Activated T-cell treated with anti-CD3 and anti-CD28 coated beads, Interleukin-2, amount 50 U/mL, for 72 hours (primary cell): ENCODE measurements at places on chromosomes 11 and 22.
A peak's percentile ranks its signal among the peaks of the same experiment; 100 is the strongest.

GRCh38 chr11:96037405-96037949 is 113.6 kb upstream of the MTMR2 start:
- no peak for DNase-seq

DNA sequence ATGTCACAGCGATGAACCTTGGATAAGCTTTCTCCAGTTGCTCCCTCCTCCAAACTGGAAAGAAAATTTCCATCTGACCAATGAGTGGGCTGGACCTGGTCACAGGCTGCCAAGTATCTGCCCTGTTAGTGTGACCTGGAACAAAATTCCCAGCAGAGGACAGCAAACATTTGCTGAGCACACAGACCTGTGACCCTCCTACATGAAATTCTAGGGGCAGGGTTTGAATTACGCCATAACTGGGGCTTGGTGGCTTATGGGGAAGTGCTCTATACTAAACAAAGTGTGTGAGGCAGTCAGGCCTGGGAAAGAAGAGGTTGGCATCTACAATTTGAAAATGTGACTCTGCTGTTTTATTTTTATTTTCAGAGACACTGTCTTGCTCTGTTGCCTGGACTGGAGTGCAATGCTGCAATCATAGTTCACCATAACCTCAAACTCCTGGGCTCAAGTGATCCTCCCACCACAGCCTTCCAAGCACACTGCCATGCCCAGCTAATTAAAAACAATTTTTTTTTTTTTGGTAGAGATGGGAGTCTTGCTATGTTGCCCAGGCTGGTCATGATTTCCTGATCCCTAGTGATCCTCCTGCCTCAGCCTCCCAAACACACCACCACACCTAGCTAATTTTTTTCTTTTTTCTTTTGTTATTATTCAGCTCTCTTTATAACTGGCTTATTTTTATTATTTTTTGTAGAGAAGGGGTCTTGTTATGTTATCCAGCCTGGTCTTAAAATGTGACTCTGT is 13.6 kb upstream of the XBP1 start:
- DNase-seq, result no peak

GRCh38 chr22:30169002-30169401 is 77.6 kb downstream of the LIF start:
- DNase-seq, result no peak

GRCh38 chr11:2573240-2574042 is 126.4 kb downstream of the KCNQ1OT1 start:
- DNase-seq, result no peak

DNA sequence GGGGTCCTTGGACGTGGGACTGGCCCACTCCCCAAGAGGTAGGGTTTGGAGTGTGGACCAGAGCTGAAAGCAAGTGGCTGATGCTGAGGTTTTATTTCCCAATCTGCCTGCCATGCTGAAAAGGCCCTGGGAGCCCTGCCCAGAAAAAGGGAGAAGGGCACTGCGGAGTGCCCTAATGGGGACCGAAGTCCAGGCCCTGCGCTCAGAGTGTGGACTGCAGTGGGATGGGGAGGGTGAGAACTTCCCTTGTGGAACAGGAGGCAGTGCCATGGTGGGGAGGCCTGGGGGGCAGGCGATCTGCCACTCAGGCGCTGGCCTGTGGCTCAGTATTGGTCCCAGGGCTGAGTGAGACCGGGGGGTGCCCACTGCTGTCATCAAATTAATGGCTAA is 4.3 kb downstream of the GPR152 start:
- DNase-seq, result no peak

DNA sequence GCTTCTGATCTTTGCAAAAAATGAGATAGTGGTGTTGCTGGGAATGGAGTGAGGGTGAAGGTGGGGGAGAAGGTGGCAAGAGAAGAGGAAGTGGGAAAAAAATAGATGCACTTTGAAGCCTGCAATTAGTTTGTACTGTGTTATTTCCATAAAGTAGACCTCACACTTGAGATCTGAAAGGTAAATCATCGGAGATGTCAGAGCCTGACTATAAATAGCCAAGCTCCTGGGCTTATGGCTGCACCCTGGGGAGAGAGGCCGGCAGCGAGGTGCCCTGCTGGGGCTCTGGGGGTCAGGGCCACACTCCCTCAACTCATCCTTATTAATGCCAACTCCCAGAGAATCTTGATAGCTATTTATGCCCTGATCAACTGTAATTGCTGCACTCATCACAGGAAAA is 134.4 kb downstream of the NXPE2 start:
- DNase-seq, result no peak

GRCh38 chr11:84590106-84590505 is 1037.0 kb downstream of the DLG2 start:
- no peak for DNase-seq

DNA sequence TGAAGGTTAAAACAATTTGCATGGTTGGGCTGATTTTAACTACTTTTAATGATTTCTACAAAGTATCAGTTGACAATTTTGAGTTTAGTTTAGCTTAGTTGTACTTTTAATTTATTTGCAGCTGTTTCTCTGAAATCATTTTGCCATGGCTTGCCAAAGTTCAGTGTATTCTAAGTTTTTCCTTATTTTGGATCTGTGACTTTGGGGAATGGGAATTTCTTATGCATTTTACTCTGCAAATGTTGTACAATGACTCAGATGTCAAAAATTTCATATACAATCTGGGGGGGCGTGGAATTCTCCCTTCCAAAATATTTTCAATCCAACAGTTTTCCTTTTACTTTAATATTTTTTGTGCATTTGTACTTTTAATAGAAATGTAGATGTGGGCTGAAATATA is 8.9 kb upstream of the DCHS1 start:
- DNase-seq, result no peak

DNA sequence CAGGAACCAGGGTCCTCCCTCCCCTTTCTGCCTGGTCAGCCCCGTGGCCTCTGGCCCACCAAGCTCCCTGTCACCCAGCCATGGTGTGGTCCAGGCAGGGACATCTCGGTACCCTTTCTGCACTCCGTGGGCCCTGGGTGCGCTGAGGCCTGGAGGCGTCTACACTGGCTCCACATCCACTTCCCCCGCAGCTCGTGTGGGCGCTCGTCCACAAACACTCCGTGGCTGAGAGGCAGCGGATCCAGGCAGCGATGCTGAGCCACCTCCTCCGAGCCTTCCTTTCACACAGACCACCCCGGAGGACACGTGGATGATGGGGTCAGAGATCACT is 16.1 kb downstream of the RNH1 start:
- no peak for DNase-seq

DNA sequence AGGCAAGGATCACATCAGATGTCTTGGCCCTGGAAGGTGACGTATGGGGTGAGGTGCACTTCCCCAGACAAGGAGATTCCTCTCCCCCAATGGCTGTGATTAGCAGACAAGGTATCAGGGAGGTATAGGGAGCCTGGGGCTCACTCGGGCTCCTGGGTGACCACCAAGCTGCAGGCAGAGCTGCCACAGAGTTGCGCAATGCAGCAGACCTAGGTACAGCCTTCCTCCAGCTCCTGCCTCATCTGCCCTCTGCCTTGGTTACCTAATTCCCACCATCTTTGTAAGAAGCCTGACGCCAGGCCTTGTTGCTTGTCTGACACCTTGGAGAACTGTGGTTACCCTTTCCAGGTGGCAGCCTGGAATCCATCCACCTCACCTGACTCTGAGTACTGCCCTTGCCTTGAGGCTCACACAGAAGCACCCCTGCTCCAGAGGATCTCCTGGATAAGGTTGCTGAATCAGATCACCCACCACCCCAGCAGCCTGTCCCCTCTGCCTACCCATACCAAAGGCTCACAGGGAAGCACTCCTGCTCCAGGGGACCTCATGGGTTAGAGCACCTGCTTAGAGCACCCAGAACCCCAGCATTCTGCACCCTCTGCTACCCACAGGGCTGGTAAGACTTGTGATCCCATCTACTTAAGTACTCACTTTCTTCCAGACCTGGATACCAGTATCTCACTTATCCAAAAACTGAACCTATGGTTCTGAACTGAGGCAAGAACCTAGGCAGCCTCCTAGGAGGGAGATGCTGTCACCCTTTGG is 40.4 kb downstream of the GAB4 start:
- no peak for DNase-seq

DNA sequence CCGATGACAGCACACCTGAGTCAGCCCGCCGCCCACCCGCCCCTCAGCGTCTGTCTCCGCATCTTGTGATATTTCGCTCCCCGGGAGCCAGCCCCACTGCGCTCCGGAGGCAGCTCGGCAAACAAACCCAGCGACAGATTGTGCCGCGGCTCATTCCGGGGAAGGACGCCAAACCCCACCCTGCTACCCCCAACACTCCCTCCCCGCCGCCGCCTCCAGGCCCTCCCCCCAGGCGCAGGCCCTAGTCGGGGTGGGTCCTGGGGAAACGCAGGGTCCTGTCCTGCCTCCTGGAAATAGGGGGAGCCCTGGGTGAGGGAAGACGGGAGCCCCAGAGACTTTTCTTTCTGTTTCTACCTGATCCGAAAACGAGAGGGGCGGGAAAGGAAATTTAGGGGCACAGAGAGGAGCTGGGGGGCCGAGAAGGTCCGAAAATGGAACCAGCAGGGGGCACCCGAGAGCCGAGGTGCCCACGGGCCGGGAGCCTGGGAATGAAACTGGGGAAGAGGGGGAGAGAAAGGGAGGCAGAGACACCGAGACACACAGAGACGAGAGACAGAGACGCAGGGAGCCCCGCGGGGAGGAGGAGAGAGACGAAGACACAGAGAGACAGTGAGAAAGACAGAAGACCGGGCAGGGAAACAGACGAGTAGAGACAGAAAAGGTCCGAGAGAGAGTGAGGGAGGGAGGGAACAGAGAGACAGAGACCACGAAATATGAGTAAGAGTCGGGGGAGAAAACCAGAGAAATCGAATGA is 1.7 kb upstream of the RTN4RL2 start:
- peak; percentile 51 for DNase-seq

GRCh38 chr11:124800226-124800929 is at the start of gene MSANTD2:
Gene MSANTD2 (minus strand): TSS chr11:124800406. CDS start chr11:124800380, 26 bp downstream.
- DNase-seq, result peak; percentile 91

DNA sequence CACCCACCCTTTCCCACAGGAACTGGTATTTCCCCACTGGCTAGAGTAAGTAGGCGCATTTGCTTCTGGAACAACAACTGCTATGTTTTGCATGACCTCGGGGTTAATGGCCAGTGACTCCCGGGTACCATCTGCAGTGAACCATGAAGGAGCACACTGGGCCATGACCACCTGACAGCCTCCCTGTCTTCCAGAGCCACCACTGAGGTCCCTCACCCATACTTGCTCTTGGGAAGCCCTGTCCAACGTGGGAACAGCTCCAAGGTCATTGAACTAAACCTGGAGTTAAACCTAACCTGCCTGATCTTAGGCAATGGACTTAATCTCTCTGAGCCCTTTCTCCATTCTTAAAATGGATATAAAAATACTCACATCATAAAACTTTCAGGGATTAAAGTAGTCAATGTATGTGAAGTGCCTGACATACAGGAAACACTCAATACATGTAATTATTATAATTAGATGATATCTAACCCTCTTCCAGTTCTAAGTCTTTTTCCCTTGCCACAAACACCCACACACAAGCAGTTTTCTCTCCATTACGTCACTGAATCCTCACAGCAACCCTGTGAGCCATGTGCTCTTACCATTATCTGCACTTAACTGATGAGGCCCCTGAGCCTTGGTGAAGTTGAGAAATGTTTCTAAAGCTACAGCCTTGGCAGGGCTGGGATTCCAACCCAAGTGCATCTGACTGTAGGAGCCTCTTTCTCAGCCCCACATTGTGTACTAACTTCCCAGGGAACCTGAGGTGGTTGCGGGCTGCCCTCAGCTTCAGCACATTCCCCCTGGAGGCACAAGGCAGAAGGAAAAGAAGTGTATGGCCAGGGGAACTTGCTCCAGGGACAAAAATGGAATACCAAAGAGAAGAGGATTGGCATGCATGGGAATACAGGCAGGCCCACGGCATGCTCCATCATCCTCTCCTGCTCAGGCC is 74.5 kb upstream of the NCAM1 start:
- DNase-seq, result no peak

GRCh38 chr11:10730151-10730550 is 20.9 kb upstream of the CTR9 start:
- DNase-seq, result no peak

DNA sequence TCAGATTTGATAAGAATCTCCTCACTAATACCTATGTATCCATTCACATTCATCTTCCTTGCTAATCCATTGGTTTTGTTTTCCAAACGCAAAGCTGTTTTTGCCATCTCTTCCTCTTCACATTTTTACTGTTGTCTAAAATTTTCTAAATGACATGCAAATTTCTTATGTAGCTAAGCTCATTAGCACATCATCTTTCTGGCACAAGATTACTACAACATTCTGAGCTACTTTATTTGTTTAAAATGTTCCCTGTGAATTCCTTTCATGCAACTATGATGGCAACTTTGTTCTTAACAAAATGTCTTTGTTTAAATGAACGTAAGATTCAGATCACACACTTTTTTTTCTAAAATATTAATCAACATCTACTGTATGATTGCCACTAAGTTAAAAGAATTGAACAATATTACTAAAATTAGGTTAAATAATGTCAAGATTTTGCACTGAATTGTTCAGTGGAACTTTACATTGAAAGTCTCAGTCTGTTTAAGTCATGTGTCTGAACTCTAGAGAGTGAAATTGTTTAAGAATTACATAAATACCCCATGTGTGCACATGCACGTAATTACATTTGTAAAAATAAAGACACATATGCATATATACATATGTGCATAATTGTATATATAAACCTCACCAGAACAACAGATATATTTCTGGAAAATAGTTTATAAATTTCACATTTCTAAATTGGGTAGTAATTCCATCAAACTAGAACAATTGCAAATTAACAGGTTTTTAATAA is 688.4 kb downstream of the CNTN5 start:
- DNase-seq, result no peak

DNA sequence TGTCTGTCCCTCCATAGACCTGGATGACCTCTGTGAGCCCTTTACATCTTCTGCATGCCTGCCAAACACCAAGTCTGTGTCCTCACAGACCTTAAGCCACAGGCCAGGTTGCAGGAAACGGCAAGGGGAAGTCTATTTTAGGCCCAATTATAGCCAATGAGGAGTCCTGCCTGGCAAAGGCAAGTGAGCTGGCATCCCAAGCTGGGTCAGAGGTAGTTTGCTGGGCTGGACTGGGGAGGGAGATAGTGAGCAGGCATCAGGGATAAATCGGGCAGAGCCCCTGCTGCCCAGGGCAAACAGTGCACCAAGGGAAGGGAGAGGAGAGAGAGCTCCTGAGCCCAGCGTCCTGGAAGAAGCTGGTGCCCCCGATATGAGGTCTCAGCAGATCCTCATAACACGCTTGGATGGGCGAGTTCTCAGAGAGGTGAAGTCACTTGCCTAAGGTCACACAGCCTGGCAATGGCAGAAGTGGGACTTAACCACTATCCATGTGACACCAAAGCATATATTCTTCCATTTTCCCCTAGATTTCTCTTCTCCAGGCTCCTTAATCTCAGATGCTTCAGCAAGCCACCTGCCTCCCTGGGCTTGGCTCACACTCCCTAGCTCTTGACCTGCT is 3.7 kb upstream of the RELT start:
- DNase-seq, result no peak

DNA sequence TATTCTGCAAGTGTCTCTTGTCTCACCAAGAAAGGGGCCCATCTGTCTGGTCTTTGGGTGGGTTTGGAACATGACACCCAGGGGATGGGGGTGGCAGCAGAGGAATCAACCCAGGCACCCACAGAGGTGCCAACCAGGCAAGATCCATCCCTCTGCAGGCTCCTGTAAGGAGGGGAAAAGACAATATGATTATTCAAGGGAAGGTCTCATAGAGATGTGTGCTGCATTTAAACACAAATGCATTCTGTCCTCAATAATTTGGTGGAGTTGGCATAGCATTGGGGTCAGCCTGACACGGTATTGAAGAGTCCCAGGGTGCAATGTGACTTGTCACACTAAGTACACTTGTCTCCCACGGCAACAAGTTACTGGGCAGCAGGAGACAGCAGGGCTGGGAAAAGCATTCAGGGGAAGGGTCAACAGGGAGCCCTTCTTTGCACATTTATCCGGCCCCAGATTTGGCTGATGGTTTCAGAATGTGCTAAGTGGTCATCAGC is 33.1 kb upstream of the SPON1 start:
- DNase-seq, result no peak
